COR-L47 (cell line): ENCODE measurements at places on chromosomes 4 and X.
A peak's percentile ranks its signal among the peaks of the same experiment; 100 is the strongest.

DNA sequence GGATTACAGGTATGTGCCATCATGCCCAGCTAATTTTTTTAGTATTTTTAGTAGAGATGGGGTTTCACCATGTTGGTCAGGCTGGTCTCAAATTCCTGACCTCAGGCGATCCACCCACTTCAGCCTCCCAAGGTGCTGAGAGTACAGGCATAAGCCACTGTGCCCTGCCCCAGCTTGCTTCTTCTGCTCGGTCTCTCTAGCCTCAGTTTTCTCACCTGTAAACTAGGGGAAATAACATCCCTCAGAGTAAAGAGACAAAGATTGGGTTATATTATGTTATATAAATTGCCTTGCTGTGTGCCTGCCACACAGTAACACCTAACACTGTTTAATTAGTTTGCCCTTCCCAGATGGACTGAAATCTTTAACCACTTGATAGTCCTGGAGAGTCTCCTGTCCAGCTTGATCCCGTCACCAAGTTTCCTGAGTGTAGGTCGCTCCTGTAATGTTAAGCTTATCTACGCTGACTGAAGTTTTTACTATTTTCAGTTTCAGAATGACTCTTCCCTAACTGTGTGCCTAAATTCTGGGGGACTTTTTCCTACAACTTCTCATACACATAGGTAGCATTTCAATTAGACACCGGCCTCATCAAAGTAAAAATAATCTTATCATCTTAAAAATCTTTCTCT, 412.7 kb upstream of the TENM3 start:
- no peak for DNase-seq

- no peak for DNase-seq
These were observed 70.6 kb downstream of the ARSJ start for GRCh38 chr4:113908829-113909228.

DNA sequence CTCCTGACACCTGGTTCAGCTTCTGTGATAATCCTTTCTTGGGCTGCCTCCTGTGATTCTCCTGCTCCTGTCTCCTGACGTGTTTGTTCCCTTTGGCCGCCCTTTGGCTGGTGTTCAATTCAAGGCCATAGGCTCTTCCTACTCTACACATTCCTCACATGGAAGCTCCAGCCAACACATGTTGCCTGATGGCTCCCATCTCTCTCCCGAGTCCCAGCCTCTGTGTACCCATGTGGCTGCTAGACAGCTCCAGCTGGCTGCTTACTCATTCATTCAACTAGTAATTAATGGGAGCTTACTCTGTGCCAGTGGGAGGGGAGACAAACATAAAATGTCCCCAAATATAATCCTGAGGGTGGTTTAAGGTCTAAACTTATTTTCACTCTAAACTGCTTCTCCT, 9.2 kb upstream of the MED28 start:
- DNase-seq = no peak

- peak; percentile 7 for DNase-seq
These were observed 63.2 kb downstream of the CLDN22 start for GRCh38 chr4:183256756-183257385.

GRCh38 chr4:113790478-113790877, 28.9 kb upstream of the CAMK2D start:
- no peak for DNase-seq

DNA sequence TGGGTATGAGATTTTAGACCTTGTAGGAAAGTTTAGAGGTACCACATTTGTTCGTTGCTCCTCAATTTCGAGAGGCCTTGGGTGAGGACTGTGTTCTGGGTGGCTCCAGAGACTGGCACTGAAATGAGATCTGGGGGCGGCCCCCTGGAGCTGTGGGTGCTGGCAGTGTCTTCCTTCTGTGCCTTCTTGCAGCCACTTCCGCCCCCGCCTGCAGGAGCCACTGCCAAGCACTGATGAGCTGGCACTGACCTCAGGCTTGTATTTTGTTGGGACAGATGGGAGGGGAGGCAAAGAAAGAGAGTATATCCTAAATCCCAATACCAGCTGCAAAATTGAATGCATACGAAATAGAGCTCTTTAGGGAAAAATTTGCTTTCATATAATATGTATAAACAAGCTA, 64.5 kb upstream of the CLDN34 start:
- no peak for DNase-seq

GRCh38 chrX:40207626-40208025, 109.9 kb upstream of the BCOR start:
- no peak for DNase-seq

GRCh38 chr4:81214144-81214880, 710 bp downstream of the PRKG2 start:
- peak; percentile 43 for DNase-seq
